ENCODE measurements at places on chromosomes 2 and 18.
A peak's percentile ranks its signal among the peaks of the same experiment; 100 is the strongest.

DNA sequence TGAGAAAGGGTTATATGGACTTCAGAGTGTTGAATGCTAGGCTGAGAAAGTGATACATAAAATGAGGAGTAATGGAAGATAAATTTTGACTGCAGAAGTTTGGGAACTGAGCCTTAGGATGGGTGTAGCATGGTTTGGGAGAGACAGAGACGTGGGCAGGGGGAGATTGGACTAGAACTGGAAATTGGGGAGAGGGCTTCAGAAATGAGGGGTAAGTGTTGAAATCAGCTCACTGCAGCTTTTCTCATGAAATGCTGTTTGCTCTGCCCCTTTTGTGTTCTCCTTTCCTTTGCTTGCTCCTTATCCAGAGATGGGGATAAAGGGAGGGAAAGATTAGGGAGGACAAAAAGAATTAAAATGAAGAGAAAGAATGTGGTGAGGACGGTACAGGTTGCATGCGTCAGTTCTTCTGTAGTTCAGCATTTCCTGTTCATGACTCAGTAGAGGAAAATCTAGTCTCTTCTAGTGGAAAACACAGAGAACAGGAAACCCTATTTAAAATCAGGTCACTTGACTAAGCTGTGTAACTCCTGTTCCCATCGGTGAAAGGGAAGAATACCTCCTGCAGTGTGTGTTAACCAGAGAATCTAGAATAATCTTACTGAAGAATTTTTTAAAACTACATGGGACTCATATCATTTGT lies 105.6 kb downstream of the CRIM1 start:
- peak; percentile 21 for DNase-seq

DNA sequence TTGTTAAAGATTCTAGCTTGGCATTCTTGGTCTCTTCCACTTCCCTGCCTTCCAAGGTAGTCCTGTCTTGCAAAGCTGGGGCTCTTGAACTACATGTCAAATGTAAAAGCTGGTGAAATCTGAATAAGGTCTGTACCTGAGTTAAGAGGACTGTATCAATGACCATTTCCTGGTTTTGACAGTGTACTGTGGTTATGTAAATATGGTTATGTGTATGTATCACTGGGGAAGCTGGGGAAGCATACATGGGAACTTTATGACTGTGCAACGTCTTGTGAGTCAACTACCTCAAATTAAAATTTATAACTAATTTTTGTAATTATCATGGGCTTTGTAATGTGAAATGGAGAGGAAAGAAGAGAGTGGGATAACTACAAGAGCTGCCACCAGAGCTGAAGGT lies 81.7 kb downstream of the COL4A4 start:
- DNase-seq = no peak

GRCh38 chr18:50090370-50091312 lies 104.3 kb downstream of the MYO5B start:
- DNase-seq = no peak

- no peak for DNase-seq
These were observed 101.8 kb upstream of the RPE start for GRCh38 chr2:209900638-209901037.

- no peak for DNase-seq
These were observed 207.9 kb downstream of the GLI2 start for GRCh38 chr2:120943403-120944034.

DNA sequence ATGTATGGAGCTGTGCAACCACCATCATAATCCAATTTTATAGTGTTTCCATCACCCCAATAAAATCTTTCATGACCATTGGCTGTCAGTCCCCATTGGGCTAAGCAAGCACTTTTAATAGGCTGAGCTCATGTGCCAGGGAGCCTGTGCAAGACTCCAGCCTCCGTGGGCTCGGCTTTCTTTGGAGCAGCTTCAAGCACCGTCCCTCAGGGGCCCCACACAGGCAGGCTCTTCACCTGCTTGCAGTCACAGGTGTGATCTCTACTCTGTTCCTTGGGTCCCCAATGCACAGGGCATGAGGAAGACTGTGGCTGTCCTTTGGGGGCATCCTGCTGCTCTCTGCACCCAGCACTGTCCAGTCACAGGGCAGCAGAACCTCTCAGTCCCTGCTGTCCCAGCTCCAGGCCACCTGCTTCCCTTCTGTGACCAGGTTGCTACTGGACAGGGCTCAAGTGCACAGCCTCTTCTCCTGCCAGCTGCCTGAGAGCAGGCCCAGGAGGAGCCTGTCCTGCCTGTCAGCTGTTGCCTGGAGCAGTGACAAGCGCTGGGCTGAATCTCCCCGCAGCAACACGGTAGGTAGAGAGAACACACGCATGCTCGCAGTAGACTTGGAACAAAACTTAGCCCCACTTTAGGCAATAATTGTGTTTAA lies 40.7 kb upstream of the TMEM131 start:
- DNase-seq = no peak

GRCh38 chr2:6370753-6371551 lies 494.8 kb downstream of the CMPK2 start:
- DNase-seq = no peak

- peak; percentile 88 for DNase-seq
These were observed 10.2 kb downstream of the NFATC1 start for GRCh38 chr18:79405781-79406575.

DNA sequence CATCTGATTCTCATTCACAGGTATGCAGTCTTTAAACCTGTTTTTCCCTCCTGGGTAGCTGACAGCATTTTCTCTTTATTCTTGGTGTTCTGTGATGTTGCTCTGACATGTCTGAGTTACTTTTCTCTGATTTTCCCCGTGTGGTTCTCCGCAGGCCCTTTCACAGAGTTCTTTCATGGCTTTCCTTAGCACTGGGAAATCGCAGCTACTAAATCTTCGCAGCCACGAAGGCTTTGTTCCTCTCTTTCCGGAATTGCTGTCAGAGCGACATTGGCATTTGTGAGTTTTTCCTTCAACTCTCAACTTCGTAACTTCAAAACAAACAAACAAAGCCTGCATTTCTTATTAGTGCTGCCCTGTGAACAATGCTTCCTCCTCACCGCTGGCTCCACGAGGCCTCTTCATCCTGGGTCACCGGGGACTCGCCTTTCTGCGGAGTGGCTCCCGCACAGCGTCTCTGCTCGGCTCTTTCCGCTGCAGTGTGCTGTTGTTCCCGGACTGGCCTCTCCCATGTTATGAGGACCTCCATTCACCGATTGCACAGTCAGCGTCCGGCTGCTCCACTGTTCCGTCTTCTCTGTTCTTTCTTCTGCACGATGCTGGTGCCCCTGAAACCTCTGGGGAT lies 16.1 kb downstream of the COLEC11 start:
- DNase-seq = no peak
